Activated naive CD8-positive, alpha-beta T cell treated with anti-CD3 and anti-CD28 coated beads, Interleukin-2, amount 50 U/mL, for 24 hours (primary cell): ENCODE measurements at places on chromosomes 3 and 15.

DNA sequence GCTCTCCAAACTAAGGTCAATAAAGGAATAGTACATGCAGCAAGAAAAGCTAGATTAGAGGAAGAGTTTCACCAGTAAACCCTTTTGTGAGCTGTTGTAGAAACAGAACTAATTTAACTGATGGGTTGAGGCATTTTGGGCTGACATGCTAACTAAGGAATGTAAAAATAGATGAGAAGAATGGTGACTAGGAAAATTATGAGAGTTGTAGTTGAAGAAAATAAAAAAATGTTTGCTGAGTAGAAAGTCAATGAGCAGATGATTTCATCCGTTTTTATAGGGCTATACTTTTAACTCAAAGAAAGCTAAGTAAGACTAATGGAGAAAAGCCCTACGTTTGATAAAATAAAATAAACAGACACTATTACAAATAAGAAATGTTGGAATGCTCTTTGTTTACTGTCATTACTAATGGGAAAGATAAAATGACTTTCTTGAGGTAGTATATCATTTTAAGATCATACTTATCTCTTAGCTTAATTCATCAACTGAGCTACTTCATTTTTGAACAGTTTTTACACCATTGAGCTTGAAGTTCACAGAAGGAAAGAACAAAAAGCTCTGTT lies 209.4 kb upstream of the DPH6 start:
- DNase-seq: no peak

GRCh38 chr3:55692957-55693558 lies 206.0 kb upstream of the WNT5A start:
- no peak for DNase-seq

DNA sequence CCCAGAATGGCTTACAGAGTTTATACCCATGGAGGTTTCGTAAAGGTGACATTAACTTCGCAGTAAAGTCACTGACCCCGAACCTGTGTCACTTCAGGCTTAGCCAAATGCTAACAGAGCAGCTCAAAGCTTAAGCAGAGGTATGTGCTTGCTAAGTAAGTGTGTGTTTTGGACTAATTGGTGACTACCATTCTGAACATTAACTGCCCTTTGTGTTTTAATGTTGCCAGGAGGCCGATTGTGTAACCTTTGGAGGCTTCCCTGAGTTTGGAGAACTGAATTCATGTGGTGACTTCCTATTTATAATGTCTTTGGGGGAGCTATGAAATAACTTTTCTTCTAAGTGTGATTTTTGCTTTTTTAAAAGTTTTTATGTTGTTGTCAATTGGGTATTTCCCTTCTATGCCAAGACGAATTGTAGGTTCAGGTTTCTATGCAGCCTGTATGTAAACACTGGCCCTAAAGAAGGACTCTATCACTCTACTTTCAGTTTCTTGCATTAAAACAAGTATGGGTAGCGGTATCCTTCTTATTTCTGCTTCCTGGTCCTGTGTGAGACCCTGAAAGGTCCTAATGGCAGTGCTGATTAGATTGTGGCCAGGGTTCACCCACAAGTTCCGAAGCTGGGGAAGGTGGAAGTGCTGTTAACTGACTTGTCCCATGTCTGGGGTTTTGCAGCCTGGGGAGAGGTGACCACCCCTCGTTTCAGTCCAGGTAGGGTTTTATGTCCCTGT lies 86.3 kb downstream of the IGF1R start:
- no peak for DNase-seq

DNA sequence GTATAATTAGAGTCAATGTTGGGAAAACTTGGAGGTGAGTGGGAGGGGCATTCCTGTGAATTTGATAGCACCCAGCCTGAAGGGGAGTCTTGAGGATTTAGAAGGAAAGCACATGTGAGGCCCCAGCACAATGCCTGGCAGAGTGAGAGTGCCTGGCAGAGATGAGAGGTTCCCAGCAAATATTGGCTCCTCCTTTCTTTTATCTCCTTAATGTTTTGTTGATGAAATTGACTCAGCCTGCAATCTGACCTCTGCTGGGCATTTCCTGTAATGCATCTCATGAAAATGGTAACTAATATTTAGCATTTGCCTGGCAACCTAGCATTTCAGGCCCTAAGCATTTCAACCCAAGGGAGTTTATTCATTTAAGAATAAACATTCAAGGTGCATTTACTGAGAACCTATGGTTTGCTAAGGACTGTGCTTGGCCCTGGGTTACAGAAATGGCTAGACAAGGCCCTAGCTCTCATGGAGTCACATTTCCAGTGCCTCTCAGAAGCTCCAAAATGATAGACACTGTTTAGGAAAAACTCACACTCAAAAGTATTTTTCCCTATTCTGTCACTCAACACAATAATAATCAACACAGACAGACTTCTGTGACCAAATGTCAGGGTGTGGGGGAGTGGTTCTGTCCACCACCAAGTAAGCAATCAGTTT lies 19.0 kb downstream of the PDHB start:
- peak; percentile 45 for DNase-seq

DNA sequence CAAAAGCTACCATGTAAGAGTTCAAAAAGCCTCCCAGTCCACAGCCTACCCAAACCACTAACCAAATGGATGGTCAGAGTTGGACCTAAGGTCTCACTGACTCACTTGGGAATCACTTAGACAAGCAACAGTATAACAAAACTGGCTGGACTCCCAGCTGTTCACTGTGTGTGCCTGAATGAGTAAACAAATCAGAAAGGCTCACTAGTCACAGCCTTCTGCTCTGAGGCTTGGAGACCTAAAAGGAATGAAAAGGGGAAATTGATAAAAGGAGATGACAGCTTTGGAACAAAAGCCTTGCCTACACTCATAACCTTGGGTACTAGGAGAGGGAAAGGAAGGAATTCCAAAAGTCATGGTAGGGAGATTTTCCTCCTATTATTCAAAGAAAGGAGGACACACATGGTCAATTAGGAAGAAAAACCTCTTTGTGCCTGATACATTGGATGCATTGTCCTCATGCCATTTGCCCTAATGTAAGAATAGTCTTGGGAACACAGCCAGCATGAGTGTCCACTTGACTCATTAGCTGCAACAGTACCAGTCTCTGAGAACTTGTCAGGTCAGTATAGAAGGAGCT lies 92.3 kb downstream of the FRMD5 start:
- no peak for DNase-seq

DNA sequence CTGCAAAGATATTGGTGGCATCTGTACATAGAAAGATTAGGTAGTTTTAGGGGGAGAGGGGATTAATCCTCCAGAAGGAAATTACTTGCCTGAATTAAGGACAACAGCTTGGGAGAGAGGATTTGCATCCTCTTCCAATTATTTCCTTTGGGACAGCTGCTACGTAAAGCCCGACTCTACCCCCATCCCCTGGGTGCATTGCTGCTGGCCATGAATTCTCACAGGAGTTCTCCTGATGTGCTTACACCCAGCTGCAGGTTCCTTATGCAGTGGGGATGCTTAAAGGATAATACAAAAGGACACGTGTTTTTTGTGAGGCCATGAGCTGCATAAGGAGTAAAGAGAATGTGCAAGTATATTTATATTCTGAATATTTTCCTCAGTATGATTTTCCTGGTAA lies 132.3 kb downstream of the VPS8 start:
- DNase-seq: no peak

- no peak for DNase-seq
Measured at GRCh38 chr3:14148041-14148985, 23.5 kb downstream of the TMEM43 start.

GRCh38 chr3:132721479-132722164 lies 587 bp downstream of the NPHP3 start:
- peak; percentile 18 for DNase-seq

GRCh38 chr3:14235003-14235911 lies 56.6 kb downstream of the LSM3 start:
- DNase-seq: no peak

GRCh38 chr15:77487469-77487842 lies 66.8 kb downstream of the HMG20A start:
- DNase-seq: no peak

DNA sequence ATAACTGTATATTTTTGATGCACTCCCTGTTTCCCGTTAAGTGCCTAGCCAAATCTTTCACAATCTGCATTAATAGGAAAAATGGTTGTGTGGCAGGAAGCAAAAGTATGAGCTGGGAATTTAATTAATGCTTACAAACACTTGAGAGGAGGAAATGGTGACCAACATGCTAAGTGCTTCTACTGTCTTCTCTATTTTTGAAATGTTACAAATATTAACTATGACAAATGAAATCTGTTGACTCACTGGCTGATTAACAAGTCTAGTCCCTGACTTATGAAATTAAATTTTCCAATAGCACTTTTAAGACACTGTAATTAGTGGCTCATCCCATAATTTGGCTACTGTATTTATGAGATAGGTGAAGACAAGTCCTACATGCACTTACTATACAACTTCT lies 446.9 kb upstream of the DPPA4 start:
- DNase-seq: no peak

- DNase-seq: no peak
Measured at GRCh38 chr3:172751175-172751704, 714 bp downstream of the ECT2 start.

GRCh38 chr15:26013981-26014380 lies 150.9 kb upstream of the ATP10A start:
- DNase-seq: no peak

DNA sequence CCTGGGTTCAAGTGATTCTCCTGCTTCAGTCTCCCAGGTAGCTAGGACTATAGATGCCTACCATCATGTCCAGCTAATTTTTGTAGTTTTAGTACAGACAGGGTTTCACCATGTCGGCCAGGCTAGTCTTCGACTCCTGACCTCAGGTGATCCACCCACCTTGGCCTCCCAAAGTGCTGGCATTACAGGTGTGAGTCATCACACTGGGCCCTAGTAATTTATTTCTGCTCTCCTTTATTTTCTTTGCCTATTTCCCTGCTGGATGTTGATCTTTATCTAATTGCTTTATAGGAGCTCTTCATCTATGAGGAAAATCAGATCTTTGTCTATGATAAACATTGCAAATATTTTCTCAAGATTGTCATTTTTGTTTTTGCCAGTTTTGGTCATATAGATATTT lies 31.7 kb downstream of the UQCC5 start:
- DNase-seq: no peak

DNA sequence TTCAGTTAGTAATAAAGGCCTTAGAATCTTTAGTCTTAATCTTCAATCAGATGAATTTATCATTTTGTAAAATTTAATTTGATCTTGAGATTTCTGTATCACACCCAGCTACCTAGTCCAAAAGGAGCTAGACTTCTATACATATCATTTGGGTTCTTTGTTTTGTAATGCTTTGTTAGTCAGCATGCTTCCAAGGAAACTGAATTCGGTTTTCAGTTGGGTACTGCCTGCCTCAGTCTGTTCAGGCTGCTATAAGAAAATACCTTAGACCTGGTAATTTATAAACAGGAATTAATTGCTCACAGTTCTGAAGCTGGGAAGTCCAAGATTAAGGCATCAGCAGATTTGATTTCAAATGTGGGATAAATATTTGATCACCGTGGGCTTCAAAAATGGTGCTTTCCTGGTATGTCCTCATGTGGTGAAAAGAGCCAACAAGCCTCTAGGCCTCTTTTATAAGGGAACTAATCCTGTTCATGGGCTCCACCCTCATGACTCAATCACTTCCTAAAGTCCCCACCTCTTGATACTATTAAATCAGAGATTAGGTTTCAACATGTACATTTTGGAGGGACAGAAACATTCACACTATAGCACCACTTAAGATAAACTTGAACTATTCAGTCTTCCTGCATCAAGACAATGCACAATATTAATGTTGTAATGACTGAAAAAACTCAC lies 800.7 kb downstream of the NAALADL2 start:
- DNase-seq: no peak

DNA sequence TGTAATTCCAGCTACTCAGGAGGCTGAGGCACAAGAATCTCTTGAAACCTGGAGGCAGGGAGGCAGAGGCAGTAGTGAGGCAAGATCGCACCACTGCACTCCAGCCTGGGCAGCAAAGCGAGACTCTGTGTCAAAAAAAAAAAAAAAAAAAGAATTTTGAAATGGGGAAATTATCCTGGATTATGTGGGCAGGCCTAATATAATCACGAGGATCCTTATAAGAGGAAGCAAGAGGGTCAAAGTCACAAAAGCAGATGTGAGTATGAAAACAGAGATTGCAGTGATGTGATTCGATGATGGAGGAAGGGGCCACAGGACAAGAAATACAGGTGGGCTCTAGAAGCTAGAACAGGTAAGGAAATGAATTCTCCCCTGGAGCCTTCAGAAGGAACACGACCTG lies 159.6 kb downstream of the LEKR1 start:
- no peak for DNase-seq

- peak; percentile 6 for DNase-seq
Measured at GRCh38 chr3:28240441-28240840, 978 bp upstream of the CMC1 start.

DNA sequence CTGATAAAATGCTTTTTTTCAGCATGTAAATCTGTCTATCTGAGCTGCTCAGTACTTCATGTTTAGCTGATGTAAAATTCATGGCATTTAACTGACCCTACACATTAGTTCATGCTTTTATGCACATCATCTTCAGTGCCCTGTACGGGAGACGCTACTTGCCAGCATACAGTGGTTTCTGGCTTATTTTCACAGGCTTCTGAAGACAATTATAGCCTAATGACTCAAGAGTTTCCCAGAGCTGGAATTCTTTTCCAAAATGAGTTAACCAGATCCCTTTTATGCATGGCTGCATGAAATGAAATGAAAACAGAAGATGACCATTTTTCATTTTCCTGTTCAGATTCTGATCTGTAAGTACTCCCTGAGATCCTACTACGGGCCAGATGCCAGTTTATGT lies 1061.5 kb downstream of the ROBO2 start:
- no peak for DNase-seq

DNA sequence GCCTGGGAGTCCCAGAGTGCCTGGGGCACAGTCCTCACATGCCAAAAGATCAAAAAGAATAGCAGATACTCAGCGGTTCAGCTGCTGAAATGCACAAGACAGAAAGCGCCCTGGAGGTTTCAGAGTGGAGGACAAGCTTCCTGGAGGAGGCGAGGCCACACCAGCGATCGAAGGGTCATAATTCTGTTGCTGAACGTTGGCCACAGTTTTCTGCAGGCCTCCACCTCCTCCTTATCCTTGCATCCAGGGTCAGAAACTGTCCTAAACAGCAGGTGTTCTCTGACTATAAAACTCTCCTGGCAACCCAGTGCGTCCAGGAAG lies 220.3 kb upstream of the LINGO1 start:
- DNase-seq: no peak

GRCh38 chr3:60001369-60001768 lies 951.5 kb upstream of the CFAP20DC start:
- no peak for DNase-seq
